ENCODE measurements at places on chromosomes 6 and 20.

- DNase-seq, result no peak
Measured at GRCh38 chr6:121533321-121533841, 97.9 kb downstream of the GJA1 start.

DNA sequence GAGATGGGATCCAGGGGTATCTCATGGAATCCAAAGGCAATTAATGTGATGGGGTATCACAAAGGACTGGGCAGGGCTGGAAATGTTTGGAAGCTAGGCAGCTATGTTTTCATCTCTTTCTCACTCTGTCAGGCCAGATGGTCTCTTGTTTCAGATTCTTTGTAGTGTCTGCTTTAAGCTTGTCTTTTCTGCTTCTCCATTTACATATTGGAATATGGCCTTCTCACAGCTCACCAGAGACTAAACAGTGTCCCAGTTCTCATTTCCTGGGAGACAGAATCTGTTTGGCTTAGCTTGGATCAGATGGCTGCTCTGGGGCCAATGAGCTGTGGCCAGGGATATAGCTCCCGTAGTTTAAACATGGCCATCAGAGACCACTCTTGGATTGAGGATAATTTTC is 78.9 kb downstream of the SLC35F1 start:
- no peak for DNase-seq

- DNase-seq, result no peak
Measured at GRCh38 chr20:7226156-7226555, 458.7 kb downstream of the BMP2 start.

GRCh38 chr6:168319279-168320111 is at the start of gene DACT2:
TSS of gene DACT2 (minus strand) at chr6:168319777. CDS start at chr6:168319633, 144 bp downstream.
- DNase-seq, result no peak

Data from right lung (tissue), 10 donors.